Astrocyte (in vitro differentiated cells and primary cell): ENCODE measurements at places on chromosomes 12 and 14.

GRCh38 chr14:105525326-105525725 lies 1.1 kb upstream of the TMEM121 start:
- DNase-seq, result no peak

DNA sequence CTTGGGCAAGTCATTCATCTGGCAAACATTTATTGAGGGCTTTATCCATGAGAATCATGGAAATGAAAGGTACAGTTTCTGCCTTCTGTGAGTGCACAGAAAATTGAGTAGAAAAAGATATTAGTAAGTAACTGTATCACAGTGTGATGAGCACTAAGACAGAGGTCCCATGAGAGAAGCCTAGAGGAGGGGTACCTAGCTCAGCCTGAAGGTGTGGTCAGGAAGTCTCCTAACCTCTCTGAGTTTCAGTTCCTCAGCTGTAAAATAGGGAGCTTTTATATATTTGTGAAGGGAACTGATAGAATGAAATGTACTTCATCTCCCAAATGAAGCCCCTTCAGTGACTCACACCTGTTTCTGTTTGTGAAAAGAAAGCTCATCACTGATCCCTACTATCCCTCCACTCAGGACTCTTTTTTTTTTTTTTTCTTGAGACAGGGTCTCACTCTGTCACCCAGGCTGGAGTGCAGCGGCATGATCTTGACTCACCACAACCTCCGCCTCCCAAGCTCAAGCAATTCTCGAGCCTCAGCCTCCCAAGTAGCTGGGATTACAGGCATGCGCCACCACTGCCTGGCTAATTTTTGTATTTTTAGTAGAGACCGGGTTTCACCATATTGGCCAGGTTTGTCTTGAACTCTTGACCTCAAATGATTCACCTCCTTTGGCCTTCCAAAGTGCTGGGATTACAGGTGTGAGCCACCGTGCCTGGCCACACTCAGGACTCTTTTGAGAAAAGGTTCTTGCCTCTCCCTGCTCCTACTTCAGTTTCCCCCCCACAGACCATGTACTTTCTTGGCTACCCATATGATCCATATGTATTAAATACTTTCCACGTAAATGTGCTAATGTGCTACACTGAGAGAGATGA lies 93.7 kb upstream of the FUT8 start:
- no peak for DNase-seq

DNA sequence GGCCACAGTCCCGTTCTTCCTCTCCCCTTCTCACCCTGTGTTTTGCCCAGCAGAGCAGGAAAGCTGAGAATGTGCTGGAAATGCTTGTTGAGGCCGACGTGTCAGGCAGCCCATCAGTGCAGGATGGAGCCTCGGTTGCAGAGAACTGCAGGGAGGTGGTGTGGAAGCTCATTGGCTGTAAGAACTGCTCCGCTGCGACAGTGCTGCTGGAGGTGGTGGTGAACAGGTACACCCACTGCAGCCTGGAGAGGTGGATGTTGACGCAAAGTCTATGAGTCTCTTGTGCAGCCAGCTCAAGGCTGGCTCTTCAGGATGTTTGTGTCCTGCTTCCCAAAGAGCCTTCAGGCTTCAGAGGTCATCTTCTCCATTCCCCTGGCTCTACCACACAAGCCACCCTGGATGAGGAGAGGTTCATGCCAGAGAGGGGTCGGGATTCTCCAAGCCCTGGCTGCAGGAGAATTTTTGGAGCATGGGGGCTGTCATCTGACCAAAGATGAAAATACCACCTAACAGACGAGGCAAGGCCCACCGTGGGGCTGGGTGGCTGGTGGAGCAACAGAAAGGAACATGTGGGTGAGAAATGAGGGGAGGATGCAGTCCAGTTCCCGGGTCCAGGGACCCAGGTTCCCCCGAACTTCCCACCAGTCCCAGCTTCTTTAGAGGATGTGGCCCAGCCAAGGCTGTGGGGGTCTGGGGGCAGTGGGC lies 174.1 kb upstream of the PRMT8 start:
- DNase-seq, result no peak

- peak; percentile 69 for DNase-seq
These were observed 176.1 kb upstream of the SLC38A2 start for GRCh38 chr12:46548605-46549071.

DNA sequence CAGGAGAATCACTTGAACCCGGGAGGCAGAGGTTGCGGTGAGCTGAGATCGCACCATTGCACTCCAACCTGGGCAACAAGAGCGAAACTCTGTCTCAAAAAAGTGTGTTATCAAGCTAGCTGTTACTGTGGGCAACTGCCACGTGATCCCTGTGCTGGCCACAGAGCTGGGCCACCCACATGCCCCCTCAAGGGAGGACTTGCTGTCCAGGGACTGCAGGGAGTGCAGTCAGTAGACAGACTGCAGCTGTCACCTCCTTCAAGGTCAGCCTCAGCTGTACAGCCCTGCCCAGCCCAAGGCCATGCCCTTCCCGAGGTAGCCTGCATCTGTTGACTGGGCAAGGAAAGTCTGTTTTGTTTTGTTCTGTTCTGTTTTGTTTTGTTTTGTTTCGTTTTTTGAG lies 46.6 kb upstream of the BICDL1 start:
- DNase-seq, result no peak

DNA sequence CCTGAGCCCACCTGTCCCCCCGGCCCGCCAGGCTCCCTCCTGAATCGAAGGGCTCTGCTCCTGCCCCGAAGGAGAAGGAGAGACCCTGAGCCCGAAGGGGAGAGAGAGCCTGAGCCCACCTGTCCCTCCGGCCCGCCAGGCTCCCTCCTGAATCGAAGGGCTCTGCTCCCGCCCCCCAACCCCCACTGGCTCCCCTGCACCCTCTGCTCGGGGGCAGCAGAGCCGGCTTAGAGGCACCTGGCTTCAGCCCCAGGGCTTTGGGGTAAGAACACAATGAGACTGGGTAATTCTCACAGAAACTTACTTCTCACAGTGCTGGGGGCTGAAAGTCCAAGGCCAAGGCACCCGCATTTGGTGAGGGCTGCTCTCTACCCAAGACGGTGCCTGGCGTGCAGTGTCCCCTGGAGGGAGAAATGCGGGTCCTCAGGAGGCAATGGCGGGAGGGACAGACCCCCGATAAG lies 53.1 kb upstream of the FBRSL1 start:
- no peak for DNase-seq

GRCh38 chr12:93667672-93668071 lies 9.5 kb upstream of the CRADD start:
- DNase-seq, result peak; percentile 18

DNA sequence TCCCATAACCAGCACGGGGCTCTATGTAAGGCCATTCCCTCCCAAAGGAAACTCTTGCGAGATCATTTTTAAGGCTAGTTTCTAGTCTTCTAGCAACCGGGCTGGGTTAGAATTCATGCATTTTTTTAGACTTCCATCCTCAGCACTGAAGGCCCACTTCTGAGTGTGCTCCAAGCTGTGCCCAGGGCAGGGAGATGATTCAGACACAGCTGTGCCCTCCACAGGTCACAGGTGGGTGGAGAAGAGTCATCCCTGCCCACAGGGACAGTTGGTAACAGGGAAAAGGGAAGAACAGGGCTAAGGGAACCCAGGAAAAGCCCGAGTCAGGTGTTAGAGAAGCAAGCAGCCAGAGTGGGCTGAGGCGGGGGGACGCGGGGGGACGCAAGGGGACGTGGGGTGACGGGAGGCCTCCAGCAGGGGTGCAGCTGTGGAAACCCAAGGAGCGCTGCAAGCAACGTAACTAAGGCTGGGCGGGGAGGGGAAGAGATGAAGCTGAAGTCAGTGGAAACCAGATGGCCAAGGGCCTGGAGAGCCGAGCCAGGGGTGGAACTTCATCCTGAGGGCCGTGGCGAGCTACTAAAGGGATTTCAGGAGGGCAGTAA lies 27.2 kb upstream of the PPP2R5C start:
- DNase-seq, result no peak

- peak; percentile 90 for DNase-seq
These were observed 22.3 kb downstream of the SYT1 start for GRCh38 chr12:78886719-78887407.

DNA sequence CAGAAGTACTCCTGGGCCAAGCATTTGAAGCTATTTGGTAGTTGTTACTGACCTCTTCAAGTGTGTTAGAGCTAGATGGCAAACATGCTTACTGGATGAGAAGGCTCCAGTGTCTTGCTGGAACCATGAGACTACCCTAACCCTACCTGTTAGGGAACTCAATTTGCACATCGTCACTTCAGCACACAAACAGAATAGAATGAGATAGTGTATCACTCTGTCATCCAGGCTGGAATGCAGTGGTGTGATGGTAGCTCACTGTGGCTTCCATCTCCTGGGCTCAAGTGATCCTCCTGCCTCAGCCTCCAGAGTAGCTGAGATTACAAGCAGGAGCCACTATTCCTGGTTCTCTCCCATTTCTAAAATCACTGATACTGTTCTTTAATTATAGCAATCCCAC lies 417.0 kb upstream of the ATXN7L3B start:
- DNase-seq, result no peak

GRCh38 chr14:95922080-95922479 lies 45.4 kb downstream of the TUNAR start:
- DNase-seq, result no peak

DNA sequence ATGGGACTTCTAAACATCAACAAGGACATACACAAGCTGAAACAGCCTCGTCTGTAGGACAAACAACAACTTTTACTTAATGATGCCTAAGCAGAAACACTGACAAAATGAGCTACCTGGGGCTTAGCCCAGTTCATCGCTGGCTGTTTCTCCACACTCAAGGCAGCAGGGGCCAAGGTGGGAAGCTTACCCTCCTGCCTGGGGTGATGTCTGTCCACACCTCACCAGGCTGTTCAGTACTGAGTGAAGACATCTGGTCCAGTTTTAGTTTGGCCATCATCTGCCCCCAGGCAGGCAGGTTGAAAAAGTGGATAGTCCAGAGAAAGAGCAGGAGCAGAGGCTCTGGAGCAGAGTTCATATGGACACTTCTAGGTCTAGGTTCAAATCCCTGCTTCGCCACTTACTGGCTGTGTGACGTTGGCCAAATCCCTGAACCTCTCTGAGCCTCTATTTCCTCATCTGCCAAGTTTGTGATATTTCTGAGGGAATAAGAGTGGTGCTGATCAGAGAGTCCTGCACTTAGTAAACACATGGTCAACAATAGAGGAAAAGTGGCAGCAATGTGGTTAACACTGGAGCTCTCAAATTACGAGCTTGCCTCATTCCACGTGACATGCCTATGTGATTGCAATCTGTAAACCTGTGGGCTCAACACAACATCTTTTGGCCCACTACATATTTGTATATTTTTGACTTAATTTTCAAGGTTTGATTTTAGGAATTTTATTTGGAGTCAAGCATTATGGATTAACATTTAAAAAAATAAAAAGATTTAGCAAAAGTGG lies 720.1 kb upstream of the TMEM132C start:
- peak; percentile 23 for DNase-seq

GRCh38 chr12:51365276-51365675 lies 18.8 kb upstream of the CELA1 start:
- DNase-seq, result no peak

DNA sequence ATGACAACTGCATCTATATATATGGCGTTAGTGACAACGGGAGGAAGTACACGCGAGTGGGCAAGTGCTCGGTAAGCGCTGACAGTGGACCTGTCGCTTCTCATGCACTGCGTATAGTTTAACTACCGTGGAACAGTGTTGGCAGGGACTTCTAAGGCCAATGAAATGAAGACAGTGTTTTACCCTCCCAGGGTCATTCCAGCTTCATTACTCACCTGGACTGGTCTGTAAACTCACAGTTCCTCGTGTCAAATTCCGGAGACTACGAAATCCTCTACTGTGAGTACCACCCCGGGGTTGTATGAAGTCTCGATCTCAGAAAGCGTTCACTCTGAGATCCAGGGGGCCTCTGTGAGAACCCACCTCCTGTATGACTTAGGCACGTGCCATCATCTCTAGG lies 129.2 kb upstream of the EVL start:
- DNase-seq, result peak; percentile 81

GRCh38 chr12:79634957-79635471 lies 55.8 kb downstream of the PAWR start:
- peak; percentile 79 for DNase-seq
